ENCODE measurements at places on chromosomes 1 and 21.

DNA sequence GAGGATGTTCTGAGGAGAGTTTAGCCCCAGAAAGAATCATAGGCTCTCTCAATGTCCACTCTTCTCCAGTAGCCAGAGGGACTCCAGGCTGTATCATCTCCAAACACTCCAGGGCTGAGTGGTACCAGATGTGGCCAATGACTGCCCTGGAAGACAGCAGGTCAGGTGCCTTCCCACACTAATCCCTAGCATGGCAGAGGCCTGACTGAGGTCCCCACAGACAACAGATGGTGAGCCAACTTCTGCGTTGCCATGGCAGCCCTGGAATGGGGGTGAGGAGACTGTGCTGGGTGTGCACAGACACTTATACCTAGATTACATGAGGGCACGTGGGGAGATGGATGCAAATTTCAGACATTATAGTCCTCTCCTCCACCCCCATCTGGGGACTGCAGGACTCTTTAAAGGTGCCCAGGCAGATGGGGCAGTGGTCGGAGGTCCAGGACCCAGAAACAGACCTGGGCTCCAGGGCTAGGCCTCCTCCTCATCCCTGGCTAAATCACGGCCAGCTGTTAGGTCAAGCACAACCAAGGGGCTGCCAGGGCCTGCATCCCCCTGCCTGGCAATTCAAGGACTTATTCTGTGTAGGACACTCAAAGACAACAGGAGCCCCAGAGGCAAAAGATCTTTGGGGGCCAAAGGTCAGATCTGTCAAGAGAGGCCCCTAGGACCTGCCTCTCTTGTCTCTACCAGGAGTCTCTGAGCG, 42.9 kb downstream of the CAMK2N1 start:
- DNase-seq, result no peak

DNA sequence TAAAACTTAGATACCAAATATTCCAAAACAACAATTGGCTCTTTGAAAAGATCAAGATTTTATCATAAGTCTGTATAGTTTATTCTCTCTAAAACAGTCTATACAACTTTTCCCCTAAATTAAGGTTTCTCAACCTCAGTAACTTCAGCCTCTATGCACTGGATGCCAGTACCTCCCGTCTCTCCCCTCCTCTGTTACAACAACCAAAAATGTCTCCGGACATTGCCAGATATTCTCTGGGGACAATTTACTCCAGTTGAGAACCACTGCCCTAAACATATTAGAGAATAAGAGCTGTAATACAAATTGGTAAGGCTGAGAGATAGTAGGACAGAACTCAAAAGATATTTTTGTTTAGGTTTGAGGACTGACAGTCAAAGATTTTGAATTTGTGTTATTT, 71.6 kb downstream of the TMEM200B start:
- DNase-seq, result no peak

GRCh38 chr1:6747674-6748073, 37.6 kb upstream of the CAMTA1 start:
- DNase-seq, result no peak

DNA sequence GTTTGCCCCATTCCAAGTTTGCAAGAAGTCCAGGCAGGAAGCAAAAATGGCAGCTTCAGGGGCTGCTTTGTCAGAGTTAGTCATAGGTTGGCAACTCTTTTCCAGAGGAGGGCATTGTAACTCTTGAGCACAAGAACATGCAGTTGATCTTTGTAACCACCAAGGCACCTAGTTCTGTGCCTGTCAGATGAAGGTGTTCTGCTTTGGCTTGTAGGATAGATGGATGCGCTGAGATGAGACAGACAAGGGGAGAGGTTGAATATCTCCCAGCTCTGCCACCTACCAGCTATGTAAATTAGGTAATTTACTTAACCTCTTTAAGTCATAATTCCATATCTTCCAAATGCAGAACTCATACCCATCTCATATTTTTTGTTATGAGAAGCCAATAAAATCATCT, 89.3 kb downstream of the ZNF648 start:
- no peak for DNase-seq

- DNase-seq, result no peak
Measured at GRCh38 chr1:20588634-20589225, at the start of gene CDA. CDA (plus strand) TSS chr1:20589097; CDS start chr1:20589130, 33 bp downstream.

DNA sequence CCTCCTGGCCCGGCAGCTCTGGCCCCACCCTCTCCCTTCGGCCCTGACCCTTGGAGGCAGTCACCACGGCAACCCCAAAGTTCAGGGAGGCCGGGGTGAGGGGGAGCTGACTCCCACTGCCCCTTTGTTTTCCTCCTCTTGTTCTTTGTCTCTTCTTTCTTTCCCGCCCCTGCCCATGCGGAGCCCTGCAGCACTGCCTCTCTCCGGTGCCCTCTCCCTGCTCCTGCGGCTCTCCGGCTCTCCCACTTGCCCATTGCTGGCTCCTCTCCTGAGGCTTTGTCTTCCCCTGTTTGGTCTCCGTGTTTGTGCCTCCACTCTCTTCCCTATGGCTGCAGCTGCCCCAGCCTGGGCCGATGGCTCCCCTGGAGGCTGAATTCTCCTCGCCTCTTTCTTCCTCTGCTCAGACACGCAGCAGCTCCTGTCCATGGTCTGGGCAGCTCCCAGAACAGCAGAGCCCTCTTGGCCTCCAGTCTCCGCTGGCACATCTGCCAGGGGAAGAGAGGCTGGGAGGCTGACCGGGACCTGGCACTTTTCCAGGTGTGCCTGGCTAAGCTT, 5.8 kb downstream of the CELSR2 start:
- DNase-seq, result no peak

- no peak for DNase-seq
Measured at GRCh38 chr1:233885196-233885920, 19.1 kb upstream of the SLC35F3 start.

- no peak for DNase-seq
Measured at GRCh38 chr1:3453891-3454810, at the start of gene ARHGEF16. ARHGEF16 (plus strand) TSS chr1:3454665; CDS start chr1:3463085, 8,420 bp downstream.

GRCh38 chr1:44908427-44908826, 65.4 kb upstream of the PTCH2 start:
- DNase-seq, result no peak

DNA sequence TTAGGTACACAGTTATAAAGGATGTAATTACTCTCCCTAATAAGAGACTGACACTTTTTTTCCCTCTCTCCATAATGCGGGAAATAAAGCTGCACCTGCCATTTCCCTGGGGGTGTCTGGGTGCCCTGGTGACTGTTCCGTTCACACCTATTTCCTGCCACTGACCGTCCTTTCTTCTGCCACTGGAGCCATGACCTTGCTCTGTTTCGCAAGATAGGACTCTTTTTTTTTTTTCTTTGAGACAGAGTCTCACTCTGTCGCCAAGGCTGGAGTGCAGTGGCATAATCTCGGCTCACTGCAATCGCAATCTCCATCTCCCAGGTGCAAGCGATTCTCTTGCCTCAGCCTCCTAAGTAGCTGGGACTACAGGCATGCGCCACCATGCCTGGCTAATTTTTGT, 66.1 kb upstream of the SERBP1 start:
- no peak for DNase-seq

DNA sequence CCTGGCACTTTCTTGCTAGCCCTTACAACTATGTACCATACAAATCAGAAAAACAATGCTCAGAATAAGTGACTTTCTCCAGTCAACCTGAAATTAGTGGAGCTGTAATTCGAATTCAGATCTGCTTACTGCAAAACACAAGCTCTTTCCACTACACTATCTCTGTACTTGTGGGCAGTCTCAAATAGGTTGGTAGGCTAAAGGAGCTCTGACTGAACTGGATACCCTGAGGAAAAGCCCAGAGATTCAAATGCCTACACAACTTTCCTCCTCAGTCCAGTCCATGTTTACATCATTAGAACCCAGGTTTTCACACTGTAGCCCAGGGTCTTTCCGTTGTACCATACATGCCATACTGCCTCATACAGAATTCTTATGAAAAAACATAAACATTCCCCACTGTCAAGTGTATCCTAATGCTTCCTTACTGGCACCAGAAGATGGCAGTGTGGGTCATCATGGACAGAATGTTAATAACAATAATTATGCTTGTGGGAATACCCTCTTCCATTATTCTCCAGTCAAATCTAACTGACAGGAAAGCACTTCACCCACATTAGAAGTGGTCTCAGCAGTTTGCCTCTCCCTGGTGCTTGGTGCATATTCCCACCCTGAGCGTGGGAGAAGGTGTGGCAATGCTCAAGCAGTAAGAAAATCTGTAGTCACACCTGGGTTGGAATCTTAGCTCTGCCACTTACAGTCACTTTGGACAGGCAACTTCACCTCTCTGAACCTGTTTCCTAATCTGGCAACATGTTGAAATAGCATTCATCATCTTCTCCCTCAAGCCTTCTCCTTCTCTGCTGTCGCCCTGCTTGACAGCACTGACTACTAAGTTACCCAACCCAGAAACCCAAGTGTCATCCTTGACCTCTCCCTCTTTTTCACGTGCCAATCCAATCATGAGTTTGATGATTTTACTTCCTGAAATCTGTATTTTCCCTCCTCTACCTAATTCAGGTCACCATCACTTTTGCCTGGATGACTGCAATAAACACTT, 14.4 kb upstream of the ZFYVE9 start:
- peak; percentile 17 for DNase-seq

- no peak for DNase-seq
Measured at GRCh38 chr1:7408771-7409150, 362.3 kb upstream of the VAMP3 start.

DNA sequence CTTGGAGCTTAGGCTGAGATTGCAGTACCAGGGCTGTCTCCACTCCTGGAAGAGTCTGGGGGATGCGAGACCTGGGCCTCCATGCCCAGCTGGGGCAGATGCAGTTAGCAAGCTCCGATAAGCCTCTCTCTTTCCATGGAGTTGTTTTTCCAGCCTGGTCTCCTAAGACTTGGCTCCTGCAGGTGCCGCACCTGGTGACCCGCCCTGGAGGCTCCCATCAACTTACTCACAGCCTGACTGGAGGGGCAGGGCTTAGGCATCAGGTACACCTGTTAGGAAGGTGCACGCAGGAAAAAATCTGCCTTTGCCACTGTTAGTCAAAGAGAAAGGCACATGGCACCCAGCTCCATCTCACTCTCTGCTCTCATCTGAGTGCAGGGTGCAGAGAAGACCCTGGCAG, 198.1 kb upstream of the TMEM51 start:
- no peak for DNase-seq

DNA sequence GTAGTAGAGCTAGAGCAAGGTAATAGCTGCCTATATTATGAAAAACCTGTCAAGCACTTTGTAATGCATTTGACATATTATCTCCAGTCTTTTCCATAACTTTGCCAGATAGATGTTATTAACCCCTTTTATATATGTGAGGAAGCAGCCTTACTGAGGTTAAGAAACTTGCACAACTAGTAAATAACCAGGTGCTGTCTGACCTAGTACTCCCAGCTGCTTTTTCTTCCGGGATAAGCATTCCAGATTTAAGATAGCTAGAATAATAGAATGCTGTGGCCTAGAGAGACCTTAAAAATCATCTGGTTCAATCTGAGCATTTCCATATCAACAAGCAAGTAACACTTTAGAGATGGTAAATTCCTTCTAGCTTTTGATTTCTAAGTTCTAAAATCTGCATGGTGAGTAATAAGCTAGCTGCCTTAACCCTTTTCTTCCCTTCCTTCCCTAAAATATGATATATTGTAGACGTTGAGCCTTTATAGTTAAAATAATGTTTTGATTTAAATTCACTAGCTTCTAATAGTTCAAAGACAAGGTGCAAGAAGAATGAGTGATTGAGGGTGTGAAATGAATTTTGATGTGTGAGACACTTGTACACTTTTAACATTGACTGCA, 1.8 kb downstream of the SH3GLB1 start:
- no peak for DNase-seq

- no peak for DNase-seq
Measured at GRCh38 chr1:178538192-178538916, 25.4 kb downstream of the TEX35 start.

- no peak for DNase-seq
Measured at GRCh38 chr1:228527596-228527995, 40.4 kb downstream of the RNF187 start.

DNA sequence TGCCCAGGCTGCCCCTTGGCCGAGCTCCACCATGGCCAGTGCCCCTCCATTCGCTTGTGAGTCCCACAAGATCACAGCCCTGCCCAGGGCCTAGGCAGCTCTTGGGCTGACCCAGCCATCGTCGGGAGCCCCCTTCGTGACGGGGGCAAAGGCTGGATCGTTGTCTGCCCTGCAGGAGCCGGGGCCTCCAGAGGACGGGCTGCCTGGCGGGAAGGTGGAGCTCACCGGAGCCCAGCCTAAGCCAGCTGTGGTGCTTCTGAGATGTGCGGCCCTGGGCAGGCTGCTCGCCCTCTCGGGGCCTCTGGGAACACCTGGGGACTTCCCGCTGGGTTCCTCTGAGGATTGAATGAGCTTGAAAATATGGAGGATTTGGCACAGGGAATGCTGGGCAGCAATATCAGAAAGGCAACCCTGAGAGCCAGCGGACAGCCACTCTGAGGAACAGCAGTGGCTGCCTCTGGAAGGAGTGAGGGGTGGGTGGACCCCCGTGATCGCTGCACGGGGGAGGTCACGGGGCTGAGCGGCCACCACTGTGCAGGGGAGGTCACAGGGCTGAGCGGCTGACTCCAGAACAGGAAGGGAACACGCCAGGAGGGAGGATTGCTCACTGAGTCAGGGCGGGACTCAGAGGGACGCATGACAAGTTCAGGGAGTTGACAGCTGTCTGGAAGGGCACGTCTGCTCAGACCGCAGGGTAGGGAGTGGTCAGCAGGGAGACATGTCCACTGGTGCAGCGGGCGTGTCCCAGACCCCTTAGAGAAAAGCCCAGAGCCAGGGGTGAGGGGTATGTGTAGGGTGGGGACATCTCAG, 19.3 kb downstream of the TP73 start:
- DNase-seq, result no peak

GRCh38 chr21:43278766-43279577, 110.2 kb downstream of the CRYAA start:
- DNase-seq, result no peak

DNA sequence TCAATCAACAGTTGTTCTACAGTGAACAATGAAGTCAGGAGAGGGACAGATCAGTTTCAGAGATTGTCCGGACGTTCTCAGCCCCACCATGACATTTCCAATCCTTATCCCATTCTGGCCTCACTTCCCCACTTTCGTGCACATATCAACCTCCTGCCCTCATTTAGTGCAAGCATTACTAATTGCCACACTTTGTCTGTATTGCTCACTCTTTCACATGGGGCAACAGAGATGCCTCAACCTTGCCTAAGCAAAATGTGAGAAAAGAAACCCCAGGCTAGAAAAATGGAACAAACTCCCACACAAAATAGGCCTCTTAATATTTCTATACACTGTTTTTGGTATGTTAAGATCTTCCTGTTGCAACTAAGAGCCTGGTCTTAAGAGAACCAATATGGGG, 8.9 kb upstream of the RGS1 start:
- DNase-seq, result no peak

DNA sequence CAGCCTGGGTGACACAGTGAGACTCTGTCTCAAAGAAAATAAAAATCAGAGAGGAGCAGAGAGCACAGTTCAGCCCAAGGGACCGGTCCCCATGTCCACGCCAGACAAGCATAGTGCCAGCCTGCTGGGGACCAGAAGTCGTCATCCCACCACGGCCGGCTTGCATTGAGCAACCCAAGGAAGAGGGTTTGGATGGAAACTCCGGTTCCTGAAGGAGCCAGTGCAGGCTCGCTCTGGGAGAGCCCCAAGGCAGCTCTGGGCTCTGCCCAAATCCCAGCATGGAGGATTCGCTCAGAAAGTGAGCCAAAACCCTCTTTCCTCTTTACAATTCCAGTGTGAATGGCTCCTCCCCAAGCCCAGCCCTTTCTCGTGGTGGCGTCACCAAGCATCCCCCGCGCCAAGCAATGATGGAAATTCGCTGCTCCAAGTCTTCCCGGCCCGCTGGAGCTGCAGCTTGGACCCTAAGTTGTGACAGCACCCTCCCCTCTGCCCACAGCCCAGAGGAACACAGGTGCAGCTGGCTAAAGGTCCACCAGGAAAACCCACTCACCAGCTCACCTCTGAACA, 64.1 kb upstream of the SLC25A33 start:
- no peak for DNase-seq

- DNase-seq, result no peak
Measured at GRCh38 chr1:54356680-54357147, 49.5 kb downstream of the SSBP3 start.
